DMS 273 treated with DMSO at 0.1 percent for 48 hours (cell line): ENCODE measurements at places on chromosomes 7 and 10.

DNA sequence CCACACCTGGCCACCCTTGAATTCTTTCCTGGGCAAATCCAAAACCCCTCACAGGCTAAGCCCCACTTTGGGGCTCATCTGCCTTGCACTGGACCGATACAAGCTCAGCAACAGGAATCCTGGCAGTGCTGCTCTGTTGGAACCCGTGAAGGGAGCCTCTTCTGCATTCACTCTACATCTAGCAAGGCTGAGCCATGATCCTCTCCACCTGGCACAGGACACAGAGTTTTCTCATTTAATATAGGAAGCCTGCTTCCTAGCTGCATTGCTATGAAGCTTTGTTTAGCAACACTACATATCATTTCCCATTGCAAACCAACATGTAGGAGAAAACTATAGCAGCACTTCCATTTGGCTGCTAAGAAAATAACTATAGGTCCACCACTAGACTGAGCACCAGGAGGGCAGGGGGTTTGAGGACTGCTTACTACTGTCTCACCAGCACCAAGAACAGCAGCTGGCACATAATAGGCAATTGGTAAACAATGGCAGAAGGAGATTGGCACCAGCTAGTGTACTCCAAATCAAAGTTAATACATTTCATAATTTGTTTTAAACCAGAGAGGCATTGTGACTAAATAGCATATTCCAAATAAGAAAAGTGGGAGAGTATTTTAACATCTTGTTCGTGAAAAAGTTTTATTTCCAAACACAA is 56.1 kb downstream of the CPVL start:
- peak; percentile 41 for DNase-seq

DNA sequence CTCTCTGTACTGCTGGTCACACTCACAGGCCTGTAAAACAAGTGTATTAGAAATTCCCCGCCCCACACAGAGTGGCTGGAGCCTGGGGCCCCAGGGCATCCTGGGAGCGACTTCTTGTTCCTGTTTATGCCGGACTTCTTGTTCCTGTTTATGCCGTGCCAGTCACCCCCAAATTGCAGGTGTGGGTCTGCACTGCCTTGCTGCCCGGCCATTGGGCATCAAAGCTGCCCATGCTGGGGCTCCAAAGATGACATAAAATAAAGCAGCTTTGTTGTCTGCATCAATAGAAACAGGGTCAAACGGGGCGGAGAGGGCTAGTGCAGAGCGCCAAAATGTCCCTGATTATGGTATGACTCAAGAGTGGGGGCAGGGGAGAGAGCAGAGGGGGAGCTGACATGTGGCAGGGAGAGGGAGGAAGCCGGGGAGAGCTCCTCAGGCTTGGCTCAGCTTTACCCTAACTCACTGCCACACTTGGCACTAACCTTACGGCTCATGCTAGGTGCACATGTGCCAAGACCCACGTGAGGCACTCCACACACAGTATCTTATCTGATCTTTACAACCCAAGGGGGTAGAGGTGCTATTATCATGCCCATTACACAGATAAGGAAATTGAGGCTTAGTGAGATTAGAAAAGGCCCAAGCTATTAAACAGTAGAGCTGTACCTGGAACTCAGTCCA is 98.4 kb downstream of the PIP4K2A start:
- DNase-seq: peak; percentile 15

DNA sequence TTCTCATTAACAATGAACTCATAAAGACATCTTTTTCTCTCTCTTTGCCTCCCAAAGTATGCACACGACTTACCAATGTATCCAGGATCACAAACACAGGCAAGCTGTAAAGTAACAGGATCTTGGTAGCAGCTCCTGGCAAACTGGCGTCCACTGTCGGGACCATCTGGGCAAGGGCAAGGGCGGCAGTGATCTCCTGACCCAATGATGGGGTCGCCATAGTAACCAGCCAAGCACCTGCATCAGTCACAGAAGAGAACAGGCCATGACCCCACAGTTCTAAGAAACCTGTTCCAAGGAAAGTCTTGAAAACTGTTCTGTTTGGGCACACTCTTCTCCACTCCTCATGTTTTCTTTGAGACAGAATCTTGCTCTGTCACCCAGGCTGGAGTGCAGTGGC is 47.6 kb downstream of the LAMB1 start:
- DNase-seq: no peak

- DNase-seq: no peak
Observed at GRCh38 chr7:47897831-47898230, 50.4 kb downstream of the PKD1L1 start.

GRCh38 chr7:22435720-22436119 is 64.3 kb downstream of the STEAP1B start:
- DNase-seq: no peak

DNA sequence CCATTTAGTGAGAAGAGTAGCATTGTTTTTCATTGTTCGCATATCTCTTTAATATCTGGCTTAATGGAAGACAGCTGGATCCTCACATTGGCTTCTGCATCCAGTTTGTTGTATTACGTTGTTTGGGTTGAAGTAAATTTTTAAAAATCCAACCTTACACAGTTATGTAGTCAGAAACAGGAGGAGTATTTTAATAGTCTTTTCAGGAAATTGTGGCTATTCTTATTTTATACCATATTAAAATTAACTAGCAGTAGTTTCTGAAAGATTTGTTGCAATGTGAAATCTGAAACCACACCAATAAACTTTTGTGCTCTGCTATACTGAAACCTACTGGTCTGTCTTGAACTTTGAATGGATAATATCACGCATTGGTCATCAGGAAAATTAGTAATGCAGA is 27.9 kb downstream of the MYPN start:
- DNase-seq: no peak

GRCh38 chr7:83681200-83681778 is 32.4 kb upstream of the SEMA3E start:
- DNase-seq: no peak

DNA sequence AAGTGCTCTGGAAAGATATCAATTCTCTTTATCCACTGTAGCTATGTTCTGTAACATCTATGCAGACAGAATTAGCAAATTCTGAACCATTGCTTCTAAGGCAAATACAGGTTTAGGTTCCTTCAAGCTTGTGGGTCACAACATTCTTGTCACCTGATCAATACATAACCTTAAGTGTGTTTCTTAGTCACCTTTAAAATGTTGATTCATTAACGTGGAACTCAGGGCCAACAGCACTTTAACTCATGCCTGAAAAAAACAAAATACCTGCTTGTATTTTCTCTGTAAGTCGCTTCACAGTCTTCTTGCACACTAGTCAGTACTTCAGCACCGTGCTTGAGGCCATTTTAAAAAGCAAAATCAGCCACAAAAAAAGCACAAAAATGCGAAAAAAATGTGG is 35.2 kb upstream of the TRIL start:
- DNase-seq: no peak

DNA sequence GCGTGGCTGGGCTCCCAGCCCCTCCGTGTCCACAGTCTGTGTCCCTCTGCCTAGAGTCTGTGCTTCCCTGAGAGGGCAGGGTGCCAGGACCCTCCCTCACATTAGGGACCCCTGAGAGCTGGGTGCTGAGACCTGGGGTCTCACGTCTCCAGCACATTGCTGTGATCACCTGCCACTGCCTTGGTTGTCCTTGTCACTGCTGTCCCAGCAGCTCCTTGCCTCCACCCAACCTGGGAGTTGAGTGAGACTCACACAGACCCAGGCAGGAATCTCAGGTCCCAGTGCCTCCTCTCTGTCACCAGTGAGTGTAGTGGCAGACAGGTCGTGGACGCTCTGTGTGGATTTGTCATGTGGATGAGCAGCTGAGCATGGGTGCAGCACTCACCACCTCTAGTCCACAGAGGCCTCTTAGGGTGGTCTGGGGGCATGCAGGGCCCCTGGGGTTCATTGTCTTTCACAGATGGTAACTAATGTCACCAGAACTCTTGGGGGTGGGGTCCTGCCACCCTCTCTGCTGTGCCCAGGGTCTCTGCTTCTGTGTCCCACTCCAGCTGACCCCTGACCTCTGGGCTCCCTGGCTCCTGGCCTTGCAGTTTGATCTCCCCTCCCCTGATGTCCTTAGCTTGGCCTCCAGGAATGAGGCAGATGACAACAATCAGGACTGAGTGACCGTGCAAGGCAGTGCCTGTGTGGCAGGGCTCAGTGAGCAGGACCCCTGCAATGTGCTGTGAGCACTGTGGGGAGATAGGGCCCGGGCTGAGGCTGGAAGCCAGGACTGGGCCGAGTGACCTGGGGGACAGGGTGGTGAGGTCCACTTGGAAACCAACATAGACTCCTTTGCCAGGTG is 18.9 kb downstream of the ZNF783 start:
- no peak for DNase-seq

GRCh38 chr7:44184206-44184872 is 4.9 kb downstream of the GCK start:
- DNase-seq: no peak

- no peak for DNase-seq
Observed at GRCh38 chr10:95478935-95479334, 82.2 kb downstream of the SORBS1 start.
